ENCODE measurements at places on chromosomes 3 and 15. TPM values are rescaled to one million over a fixed set of nuclear protein-coding genes. Genes with fewer than 3 reads are reported as not detected.

The C2CD4B gene
- total RNA-seq: 0.37 TPM

The SUCNR1 gene
- total RNA-seq: 0.07 TPM

The GOLGA6L10 gene
- 0.50 TPM for total RNA-seq

The NRG4 gene
- 0.94 TPM for total RNA-seq

The WDR6 gene
- 66.9 TPM for total RNA-seq

The UPK1B gene
- total RNA-seq: 12.3 TPM

Measured in A549 treated with AZD2906 at 1 μM for 4 hours (cell line).